ENCODE measurements at places on chromosomes 4 and X.

DNA sequence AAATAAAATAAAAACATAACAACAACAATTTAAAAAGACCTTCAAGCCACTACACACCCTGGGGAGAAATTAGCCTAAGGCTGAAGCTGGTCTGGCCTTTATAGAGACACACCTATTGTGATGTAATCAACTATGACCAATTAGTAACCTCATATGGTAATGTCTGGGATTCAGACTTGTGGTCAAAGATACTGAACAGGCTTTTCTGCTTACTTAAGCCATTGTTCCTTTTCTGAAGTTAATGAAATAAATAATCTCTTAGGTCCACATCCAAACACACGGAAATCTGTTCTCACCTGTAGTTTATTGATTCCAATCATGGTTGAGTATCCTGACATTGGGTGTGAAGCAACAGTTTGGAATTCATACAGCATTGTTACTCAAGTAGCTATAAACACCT, 152.5 kb downstream of the PLS3 start:
- no peak for DNase-seq

DNA sequence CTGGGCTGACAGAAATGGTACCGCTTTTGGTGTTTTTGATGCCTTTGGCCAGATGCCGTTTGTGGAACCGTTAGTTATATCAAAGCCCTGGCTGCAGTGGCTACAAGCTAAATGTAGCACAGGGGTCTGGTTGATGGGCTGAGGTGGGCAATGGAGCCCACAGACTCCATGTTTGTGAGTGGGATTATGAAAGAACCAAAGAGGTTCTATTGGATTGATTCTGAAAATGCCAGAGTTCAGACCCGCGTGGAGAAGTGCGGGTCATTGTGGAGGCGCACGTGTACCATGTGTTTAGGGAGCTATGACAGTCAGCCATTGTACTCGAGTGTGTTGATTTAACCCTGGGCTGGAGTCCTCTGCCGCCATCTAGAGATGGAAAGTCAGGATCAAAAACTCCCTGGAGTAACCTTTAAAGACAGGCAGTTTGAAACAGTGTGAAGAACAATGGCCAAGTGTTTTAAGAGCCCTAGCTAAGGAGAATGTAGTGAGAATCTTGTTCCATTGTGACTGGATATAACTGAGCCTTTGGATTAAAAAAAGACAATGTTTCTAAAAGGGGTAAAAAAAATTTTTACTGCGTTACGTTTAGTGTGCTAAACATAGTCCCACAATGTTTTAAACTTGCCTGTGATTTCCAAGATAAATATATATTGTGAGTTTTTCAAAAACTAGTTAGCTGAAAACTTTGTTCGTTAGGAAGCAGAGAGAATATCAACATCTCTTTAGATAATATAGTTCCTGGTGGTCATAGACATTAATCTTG, 12.7 kb downstream of the ART3 start:
- no peak for DNase-seq

- DNase-seq: no peak
Measured at GRCh38 chr4:182242787-182243186, 415 bp upstream of the TENM3 start.

DNA sequence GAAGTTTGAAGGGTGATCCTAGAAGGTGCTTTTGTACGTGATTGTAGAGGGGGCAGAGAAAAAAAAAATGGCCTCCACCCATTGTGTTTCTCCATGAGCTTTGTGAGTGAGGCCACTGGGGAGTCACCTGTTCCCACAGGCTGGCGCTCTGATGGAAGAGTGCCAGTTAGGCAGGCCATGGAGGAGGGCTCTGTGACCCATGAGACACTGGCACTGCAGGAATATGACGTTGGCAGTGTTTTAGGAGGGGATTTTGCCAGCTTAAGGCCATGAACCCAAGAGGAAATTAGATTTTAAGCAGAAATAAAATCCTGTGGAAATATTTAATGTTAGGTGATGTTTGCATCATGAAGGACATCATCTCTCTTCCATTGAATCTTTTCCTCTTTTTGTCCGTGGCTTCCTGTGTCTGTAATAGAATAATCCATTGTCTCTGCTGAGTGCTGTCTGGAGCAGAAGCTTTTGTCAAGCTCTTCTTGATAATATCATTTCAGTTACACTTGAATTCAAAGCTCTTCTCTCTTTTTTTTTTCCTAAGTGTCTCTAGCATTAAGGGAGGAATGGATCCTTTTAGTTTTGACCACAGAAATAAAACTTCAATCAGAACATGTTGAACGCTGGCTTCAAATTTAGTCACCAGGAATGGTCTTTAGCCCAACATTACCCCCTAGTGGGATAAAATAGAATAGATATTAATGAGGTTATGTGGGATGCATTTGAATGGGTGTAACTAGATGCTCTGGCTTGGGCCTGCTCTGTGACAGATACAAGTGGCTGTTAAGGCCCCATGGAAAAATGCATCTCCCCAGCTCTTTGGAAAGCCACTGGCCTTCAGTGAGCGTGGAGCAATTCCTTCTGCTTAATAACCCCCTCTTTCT, 41.0 kb upstream of the UCP1 start:
- DNase-seq: no peak

- peak; percentile 47 for DNase-seq
Measured at GRCh38 chrX:153900831-153901752, 3.4 kb upstream of the AVPR2 start.

DNA sequence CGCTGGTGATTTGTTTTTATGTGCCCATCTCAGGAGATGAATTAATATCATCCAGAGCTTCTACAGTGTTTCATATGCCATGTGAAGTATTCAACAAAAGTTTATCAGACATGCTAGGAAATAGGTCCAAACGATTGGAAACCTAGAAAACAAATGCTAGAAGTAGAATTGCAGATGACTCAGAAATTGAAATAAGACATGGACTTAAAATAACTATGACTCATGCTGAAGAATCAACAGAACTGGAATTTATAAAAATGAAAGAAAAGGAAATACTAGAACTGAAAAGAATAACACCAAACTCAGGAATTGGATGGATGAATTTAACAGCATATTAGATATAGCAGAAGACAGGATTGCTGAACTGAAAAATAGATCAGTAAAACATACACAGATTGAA, 172.7 kb upstream of the GIMD1 start:
- no peak for DNase-seq
